Thoracic aorta (tissue), 2 donors: ENCODE measurements at places on chromosomes 5 and 9. TPM values are rescaled to one million over a fixed set of nuclear protein-coding genes. Genes with fewer than 3 reads are reported as not detected.

The SVEP1 gene
- 53.6 TPM for total RNA-seq

The ARL14EPL gene
- total RNA-seq, result not detected

The ARHGEF28 gene
- 35.5 TPM for total RNA-seq

The PCDHB15 gene
- 6.1 TPM for total RNA-seq

The PCDHGC3 gene
- total RNA-seq, result 61.3 TPM

The PCDHB12 gene
- 7.3 TPM for total RNA-seq

The PRRX2 gene
- total RNA-seq, result 66.1 TPM

The NHP2 gene
- 107 TPM for total RNA-seq

The CCDC171 gene
- 6.4 TPM for total RNA-seq

The SPATA31A3 gene
- total RNA-seq, result not detected

The REXO4 gene
- total RNA-seq, result 18.6 TPM

The DMGDH gene
- 0.85 TPM for total RNA-seq

The C9 gene
- total RNA-seq, result not detected

The CDHR2 gene
- not detected for total RNA-seq

The PCDHGC4 gene
- 6.4 TPM for total RNA-seq

The DBH gene
- total RNA-seq, result not detected

The PCDHGA2 gene
- total RNA-seq, result 13.8 TPM

The IL3 gene
- total RNA-seq, result not detected

The RAD50 gene
- 32.7 TPM for total RNA-seq

The ABLIM3 gene
- 41.2 TPM for total RNA-seq

The DNLZ gene
- 41.3 TPM for total RNA-seq

The C9orf50 gene
- not detected for total RNA-seq

The NIPAL4 gene
- 0.49 TPM for total RNA-seq

The SCGB3A2 gene
- not detected for total RNA-seq

The TNFSF15 gene
- total RNA-seq, result not detected

The ADAMTS2 gene
- total RNA-seq, result 34.4 TPM
